ENCODE measurements at places on chromosomes 16 and 17.

DNA sequence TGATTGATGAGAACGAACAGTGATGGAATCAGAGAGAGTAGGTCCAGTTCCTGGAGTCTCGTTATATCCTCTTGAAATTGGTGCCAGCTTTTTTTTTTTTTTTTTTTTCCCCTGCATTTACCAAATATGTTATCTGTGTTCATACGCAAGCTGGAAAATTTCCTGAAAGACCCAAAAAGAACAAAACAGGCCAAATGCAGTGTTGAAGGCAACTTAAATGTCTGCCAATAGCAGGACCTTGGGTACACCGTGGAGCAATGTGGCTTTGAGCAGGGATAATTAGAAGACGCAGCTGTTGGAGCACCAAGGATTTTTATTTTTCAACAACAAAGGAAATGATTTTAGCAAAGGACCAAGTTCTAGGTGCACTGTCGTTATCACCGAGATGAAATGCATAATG is 105.0 kb downstream of the ABCC6 start:
- no peak for DNase-seq

DNA sequence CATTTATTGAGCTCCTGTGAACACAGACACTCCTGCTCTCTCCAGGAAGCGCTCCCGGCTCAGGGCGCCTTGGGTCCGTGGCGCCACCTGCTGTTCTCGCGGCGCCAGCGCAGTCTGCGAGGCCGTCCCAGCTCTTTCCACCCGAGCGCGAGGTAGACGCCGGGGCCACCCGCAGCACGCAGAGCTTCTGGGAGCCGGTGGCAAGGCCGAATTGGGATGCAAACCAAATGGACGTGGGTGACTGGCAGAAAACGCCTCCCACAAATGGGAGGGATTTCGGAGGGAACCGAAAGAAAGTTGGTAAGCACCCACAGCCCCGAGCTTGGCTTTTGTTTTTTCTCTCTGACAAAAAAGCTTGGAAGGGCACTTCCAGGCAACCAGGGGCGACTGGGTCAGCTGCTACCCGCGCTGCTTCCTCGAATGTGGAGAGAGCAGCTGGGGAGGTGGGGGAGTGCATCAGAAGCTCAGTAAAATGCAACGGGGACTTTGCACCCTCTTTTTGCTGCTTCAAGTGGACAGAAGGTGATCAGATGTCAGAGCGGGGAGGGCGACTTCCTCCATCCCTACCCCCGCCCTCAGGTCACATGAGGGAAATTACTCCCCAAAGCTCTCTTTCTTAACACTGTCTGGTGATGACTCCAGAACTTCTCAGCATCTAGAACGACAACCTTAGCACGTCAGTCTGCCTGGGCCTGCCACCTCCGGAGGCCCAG is 13.5 kb upstream of the N4BP1 start:
- DNase-seq: no peak

DNA sequence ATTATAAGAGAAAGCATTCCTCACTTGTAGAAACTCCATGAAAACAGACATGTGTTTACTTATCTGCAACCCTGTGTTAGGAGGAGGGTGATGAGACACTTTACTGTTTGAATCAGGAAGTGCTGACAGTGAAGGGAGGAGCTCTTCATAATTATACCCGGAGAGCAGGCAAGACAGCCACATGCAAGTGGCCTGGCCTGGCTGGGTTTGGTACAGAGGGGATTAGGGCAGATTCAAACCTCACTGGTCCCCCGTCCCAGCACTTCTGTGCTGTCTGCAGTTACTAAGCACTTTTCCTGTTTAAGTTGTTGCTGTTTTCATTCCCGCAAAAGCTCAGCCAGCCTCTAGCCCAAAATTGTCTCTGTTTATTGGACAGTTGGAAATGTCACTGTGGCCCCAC is 78.5 kb downstream of the WWOX start:
- no peak for DNase-seq

GRCh38 chr16:47467501-47467900 is 6.4 kb downstream of the PHKB start:
- DNase-seq: no peak

- no peak for DNase-seq
Measured at GRCh38 chr16:75617121-75617520, 6.0 kb downstream of the ADAT1 start.

- no peak for DNase-seq
Measured at GRCh38 chr17:31140111-31140510, 45.3 kb downstream of the NF1 start.

- DNase-seq: no peak
Measured at GRCh38 chr16:67148656-67149275, 2.0 kb downstream of the B3GNT9 start.

DNA sequence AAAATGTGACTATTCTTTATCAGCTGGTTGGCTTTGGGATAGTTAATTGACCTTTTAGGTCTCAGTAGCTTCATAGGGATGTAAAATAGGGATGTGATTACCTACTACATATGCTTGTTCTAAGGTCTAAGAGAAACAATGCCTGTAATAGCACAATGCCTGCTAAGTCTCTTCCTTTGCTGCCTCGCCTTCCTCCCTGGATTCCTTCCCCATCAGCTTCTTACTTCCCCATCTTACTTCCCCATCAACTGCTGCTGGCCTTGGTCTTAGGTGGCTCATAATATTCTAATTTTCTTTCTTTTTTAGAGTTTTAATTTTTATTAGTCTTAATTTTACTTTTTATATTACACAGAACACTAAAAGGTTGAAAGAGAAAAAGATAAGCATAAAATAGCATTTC is 59.2 kb upstream of the GOT2 start:
- DNase-seq: no peak

DNA sequence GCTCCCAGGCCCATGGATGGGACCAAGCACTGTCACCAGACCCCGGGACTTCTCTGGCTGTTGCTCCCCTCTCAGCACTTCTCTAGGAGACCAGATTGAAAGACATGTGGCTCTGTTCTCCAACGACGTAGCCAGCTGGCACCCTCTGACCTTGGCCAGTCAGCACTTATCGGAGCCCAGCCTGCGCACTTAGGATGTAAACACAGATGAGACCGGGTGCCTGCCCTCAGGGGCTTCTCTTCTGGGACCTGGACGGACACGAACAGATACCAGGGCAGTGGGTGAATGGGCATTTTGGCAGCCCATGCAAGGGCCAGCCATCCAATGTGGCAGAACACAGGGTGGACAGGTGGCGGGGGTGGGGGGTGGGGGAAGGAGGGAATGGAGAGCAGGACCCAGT is 6.6 kb downstream of the ZDHHC1 start:
- DNase-seq: no peak

- no peak for DNase-seq
Measured at GRCh38 chr16:81138831-81139557, 42.8 kb upstream of the GCSH start.

- DNase-seq: no peak
Measured at GRCh38 chr17:48907713-48908046, 527 bp upstream of the UBE2Z start.

DNA sequence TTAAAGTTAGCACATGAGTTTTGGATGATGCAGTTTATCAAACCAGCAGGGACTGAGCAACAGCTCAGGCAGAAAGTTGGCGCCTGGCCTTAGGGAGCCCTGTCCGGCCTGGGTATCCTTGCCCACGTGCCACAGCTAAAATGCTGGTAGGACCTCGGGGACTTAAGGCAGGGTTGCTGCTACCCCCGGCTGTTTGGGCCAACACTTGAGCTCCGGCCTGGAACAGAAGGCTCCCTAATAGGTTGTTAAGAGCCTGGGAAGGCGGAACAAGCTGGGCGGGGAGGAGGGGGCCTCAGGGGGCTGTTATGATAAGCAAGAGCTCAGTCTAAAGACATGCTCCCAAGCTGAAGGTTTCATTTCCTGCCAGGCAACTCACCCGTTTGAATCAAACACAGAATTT is 39.7 kb downstream of the CUEDC1 start:
- no peak for DNase-seq

GRCh38 chr17:78665387-78665951 is 88.3 kb upstream of the DNAH17 start:
- DNase-seq: no peak

- no peak for DNase-seq
Measured at GRCh38 chr16:11619327-11619851, 32.7 kb upstream of the LITAF start.

- DNase-seq: no peak
Measured at GRCh38 chr16:81266680-81267095, 28.2 kb downstream of the BCO1 start.

- DNase-seq: no peak
Measured at GRCh38 chr16:75798714-75799113, 72.4 kb upstream of the CPHXL start.

GRCh38 chr17:50452630-50453300 is 15.9 kb downstream of the CHAD start:
- no peak for DNase-seq

DNA sequence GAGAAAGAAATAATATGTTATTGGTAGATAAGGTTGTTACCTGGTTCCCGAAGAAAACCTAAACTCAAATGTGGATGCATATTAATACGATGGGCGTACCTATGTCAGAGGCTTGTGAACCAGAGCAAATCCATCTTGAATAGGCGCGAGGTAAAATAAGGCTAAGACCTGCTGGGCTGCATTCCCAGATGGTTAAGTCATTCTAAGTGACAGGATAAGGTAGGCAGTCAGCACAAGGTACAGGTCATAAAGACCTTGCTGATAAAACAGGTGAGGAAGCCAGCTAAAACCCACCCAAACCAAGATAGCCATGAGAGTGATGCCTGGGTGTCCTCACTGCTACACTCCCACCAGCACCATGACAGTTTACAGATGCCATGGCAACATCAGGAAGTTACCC is 1400.1 kb downstream of the CDH8 start:
- DNase-seq: no peak

DNA sequence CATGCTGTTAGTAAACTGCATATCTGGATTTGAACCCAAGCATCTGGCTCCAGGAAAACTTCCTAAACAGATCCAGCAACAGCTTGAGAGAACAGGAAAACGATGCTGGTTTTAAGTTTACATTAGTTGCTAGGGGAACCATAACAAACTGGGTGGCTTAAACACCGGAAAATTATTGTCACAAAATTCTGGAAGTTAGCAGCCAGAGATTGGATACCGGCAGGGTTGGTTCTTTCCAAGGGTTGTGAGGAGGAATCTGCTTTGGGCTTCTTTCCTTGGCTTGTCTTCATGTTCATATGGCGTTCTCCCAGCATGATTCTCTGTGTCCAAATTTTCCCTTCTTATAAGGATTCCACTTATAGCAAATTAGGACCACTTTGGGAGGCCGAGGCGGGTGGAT is 276.9 kb upstream of the TOM1L1 start:
- DNase-seq: no peak

GRCh38 chr16:88655733-88656281 is 5.0 kb upstream of the CYBA start:
- no peak for DNase-seq

DNA sequence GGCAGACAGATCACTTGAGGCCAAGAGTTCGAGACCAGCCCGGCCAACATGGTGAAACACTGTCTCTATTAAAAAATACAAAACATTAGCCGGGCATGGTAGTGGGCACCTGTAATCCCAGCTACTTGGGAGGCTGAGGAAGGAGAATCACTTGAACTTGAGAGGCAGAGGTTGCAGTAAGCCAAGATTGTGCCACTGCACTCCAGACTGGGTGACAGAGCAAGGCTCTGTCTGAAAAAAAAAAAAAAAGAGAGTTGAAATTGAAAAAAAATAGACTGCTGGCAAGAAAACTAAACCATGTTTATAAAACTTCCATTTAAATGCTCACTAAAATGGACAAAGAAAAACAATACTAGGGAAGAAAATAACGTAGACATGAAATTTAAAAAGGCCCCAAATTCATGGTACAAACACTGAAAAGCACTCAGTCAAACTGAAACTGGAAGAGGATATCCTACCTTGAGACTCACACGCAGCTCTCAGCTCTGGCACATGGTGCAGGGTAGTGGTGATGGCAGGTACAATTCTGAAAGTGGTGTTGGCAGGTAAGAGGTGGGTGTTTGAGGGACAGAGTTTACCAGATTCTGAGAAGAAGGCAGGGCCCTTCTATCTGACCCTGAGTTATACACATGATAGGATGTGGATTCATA is 19.3 kb downstream of the CNTROB start:
- no peak for DNase-seq

- DNase-seq: no peak
Measured at GRCh38 chr16:30605158-30605557, 5.0 kb downstream of the ZNF689 start.

- DNase-seq: no peak
Measured at GRCh38 chr17:56919717-56920116, 5.9 kb upstream of the TRIM25 start.

DNA sequence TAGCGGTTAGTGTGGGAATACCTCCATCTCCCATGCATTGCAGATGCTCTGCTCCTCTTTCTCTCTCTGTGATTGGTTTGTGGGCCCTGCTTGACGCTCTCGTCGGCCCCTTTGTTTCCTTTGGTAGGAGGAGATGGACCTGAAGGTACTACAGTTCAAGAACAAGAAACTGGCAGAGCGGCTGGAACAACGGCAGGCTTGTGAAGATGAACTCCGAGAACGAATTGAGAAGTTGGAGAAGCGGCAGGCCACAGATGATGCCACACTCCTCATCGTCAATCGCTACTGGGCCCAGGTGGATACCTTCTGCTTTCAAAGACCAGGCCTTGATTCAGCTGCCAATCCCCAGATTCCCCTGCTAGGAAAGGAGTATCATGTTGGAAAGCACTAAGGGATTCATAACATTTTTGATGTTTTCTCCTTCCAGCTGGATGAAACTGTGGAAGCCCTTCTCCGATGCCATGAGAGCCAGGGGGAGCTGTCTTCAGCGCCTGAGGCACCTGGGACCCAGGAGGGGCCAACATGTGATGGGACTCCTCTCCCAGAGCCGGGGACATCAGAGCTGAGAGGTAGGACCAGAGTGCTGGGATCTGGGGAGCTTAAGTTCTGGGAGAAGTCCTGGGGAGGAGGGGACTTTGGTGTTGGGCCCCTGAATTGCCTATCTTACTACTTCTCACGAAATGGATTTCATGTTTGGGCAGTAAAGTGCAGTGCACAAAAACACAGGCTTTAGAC is 1.0 kb downstream of the RNF40 start:
- DNase-seq: no peak

DNA sequence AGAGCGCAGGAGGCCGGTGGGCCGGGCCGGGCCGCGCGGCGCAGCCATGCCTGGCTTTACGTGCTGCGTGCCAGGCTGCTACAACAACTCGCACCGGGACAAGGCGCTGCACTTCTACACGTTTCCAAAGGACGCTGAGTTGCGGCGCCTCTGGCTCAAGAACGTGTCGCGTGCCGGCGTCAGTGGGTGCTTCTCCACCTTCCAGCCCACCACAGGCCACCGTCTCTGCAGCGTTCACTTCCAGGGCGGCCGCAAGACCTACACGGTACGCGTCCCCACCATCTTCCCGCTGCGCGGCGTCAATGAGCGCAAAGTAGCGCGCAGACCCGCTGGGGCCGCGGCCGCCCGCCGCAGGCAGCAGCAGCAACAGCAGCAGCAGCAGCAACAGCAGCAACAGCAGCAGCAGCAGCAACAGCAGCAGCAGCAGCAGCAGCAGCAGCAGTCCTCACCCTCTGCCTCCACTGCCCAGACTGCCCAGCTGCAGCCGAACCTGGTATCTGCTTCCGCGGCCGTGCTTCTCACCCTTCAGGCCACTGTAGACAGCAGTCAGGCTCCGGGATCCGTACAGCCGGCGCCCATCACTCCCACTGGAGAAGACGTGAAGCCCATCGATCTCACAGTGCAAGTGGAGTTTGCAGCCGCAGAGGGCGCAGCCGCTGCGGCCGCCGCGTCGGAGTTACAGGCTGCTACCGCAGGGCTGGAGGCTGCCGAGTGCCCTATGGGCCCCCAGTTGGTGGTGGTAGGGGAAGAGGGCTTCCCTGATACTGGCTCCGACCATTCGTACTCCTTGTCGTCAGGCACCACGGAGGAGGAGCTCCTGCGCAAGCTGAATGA is 606 bp downstream of the THAP11 start:
- no peak for DNase-seq

- DNase-seq: no peak
Measured at GRCh38 chr16:88649924-88650748, 717 bp downstream of the CYBA start.
